ENCODE measurements at places on chromosomes 1 and 21.

DNA sequence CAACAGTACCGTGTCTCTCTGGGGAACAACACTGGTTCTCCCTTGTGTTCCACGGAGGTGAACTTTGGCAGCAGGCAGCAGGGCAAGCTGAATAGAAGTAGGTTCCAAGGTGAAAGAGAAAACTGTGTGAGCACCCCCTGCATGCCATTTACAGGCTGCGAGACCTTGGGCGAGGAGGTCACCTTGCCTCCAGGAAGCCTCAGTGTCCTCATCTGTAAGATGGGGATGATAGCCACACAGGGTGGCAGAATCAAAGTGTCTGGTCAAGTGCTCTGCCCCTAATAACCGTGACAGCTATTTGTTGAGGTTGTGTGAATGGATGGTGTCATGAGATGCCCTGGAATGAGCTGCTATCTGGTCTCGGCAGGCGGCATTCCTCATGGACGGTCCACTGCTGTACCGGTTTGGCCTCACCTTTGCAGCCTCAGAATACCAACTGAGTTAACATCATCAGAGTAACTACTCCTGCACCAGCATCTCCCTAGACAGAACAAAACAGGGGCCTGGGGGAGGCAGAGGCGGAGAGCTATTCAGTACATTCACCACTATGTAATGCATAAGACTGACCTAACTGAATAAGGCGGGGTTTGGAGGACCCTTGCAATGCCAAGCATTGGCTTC lies 7.4 kb upstream of the KLHDC7A start:
- no peak for DNase-seq

DNA sequence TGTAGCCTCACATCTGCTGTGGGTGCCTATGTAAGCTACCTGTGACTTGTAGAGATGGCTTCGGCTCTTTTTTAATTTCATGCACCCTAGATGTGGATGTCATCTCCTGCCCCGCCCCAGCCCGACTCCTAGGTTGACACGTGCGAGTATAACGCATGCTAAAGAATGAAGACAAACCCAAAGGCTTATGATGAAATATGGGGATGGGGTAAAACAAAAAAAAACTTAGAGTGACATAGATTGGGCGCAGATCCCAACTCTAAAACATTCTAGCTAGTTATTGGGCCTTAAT lies 613 bp upstream of the ERO1B start:
- DNase-seq = no peak

DNA sequence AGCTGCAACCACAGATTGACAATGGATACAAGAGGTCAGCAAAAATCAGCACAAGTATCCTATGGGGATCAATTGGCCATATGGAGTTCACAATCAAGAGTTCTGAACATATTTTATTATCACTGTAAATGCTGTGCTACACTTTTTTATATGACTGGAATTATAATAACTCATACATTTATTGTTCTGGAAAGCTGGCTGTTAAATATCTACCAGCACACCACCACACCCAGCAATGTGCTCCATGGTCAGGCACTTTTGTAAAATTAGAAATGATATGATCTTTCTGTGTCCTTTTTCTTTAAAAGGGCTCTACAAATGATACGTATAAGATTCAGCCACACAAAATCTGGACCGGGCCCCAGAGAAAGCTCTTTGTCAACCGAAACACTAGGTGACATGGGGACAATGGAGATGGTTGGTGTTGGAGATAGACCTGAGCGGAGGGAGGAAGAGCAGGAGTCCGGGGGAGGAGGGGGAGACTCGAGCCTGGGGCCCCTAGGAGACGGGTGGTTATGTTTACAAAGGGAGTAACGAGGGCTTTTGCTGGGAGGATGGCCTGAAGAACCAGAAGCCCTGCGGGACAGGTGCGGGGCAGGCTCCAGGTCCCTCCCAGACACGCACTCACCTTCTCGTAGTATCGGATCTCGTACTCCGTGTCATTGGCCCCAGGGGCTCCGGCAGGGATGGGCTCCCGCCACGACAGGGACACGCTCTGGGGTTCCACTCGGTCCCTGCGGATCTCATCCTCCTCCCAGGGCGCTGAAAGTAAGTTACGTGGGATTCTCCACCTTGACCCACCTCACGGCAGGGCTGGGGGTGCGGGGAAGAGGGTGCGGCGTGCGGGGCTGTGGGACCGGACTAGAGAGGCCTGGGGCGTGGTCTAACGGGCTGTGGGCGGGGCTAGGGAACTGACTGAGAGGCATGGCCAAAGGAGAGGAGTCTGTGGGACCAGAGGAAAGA lies 30.0 kb downstream of the EPHA10 start:
- DNase-seq = no peak

- DNase-seq = no peak
These were observed 11.9 kb upstream of the SSX2IP start for GRCh38 chr1:84702143-84702542.

DNA sequence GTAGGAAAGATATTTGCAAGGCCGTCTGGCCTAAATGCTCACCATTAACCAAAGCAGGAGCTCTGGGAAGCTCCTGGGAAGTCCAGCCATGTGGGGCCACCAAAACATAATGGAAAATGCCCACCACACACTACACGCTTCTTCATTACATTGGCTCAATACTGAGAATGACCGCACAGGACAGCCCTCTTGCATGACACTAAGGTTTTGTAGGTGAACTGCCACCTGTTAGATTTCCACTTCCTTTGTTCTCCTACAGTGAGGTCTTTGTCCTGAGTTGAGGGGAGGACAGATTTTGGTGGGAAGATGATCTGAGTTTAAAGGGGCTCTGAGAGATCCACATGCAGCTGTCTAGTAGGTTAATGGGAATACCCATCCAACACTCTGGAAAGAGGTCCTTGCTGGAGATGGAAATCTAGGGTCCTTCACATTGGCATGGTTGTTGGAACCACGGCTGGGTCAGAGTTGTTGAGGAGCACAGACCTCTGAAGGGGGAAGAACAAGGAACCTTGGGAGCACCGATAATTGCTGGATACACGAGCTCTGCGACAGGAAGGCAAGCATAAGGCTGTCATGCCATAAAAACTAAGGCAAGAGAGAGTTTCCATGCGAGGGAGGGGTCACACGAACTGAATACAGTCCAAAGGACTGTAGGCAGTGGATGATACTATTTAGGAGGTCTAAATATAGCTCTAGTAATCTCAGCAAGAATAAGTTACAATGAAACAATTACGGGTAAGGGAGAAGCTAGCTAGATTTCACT lies 105.5 kb upstream of the IRF2BP2 start:
- DNase-seq = no peak

- DNase-seq = no peak
These were observed 39.2 kb upstream of the LRRC8D start for GRCh38 chr1:89781494-89782126.

DNA sequence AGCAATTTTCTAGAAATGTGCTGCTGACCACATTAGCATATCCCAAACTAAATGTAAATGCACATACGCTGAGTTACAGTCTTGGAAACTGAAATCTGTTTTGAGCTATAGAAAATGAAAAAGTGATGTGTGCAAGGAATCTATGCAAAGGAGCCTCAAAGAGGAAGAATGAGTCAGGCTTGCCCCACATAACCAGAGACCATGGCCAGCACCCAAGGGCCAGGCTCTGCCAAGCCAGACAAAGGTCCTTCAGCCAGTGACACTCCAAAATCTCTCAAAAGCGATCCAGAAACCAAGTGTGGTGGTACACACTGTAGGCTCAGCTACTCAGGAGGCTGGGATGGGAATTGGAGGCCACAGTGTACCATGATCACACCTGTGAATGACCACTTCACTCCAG lies 195.2 kb downstream of the TOMM20 start:
- DNase-seq = peak; percentile 49

DNA sequence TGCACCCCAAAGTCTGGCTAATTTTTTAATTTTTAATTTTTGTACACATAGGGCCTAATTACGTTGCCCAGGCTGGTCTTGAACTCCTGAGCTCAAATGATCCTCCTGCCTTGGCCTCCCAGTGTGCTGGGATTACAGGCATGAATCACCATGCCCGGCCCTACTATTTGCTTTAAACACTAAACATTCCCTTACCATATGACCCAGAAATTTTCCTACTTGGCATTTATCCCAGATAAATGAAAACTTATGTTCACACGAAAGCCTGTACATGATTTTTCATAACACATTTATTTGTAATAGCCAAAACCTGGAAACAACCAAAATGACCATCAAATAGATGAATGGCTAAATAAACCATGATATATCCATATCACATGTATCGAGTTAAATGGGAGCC lies 35.8 kb downstream of the NDUFS5 start:
- no peak for DNase-seq

DNA sequence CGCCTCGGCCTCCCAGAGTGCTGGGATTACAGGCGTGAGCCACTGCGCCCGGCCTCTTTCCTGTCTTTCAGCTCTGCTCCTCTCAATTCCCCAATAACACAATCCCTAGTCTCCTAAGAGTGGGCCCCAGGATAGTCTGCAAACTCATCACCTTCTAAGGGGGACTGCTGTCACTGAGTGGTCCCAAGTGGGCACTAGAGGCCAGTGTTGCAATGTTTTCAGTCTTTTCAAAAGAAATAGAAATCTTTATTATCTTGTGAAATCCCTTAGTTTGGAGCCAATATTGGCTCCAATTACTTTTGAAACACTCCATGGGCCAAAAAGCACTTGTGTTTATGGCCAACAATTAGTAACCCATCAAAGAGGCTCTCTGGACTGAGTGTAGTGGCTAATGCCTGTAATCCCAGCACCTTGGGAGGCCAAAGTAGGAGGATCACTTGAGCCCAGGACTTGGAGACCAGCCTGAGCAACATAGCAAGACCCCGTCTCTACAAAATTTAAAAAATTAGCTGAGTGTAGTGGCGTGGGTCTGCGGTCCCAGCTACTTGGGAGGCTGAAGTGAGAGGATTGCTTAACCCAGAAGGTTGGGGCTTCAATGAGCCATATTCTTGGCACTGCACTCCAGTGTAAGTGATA lies 28.6 kb upstream of the ZNF697 start:
- DNase-seq = no peak

- DNase-seq = no peak
These were observed 8.6 kb upstream of the ACTRT2 start for GRCh38 chr1:3012456-3013291.

- DNase-seq = peak; percentile 81
These were observed 155.1 kb upstream of the DNAH14 start for GRCh38 chr1:224774378-224774777.

Data from vagina (tissue), 2 donors.